ENCODE measurements at places on chromosomes 6 and 20. TPM values are rescaled to one million over a fixed set of nuclear protein-coding genes. Genes with fewer than 3 reads are reported as not detected.

Gene SLC17A4
- not detected for total RNA-seq

Gene TMEM244
- total RNA-seq: 0.66 TPM

Gene SGK2
- 1.1 TPM for total RNA-seq

Gene PXMP4
- total RNA-seq: 5.1 TPM

Gene GSTA2
- not detected for total RNA-seq

Gene ZKSCAN4
- 5.4 TPM for total RNA-seq

Gene SYCP2
- total RNA-seq: 0.89 TPM

Gene DLL1
- 1.3 TPM for total RNA-seq

Gene HAO1
- total RNA-seq: not detected

Gene PPIL6
- total RNA-seq: 5.0 TPM

Gene GMPR
- total RNA-seq: 8.1 TPM

Gene HLA-G
- not detected for total RNA-seq

Gene SMLR1
- not detected for total RNA-seq

Gene HLA-DQA2
- not detected for total RNA-seq

Gene RIPPLY2
- total RNA-seq: 0.87 TPM

Gene UCKL1
- 22.4 TPM for total RNA-seq

Gene ZNF217
- 23.6 TPM for total RNA-seq

Gene DNMT3B
- total RNA-seq: 7.4 TPM

Gene SLPI
- total RNA-seq: not detected

Gene CNBD2
- total RNA-seq: 3.2 TPM

Gene GCNT2
- 0.22 TPM for total RNA-seq

Gene NFATC2
- total RNA-seq: not detected

Gene XRN2
- 135 TPM for total RNA-seq

Gene C6orf52
- 1.5 TPM for total RNA-seq

Gene SLC26A8
- not detected for total RNA-seq

Gene ZNF322
- 15.5 TPM for total RNA-seq

Gene SLA2
- total RNA-seq: not detected

Gene PNLDC1
- not detected for total RNA-seq

Gene IL20RA
- total RNA-seq: 0.50 TPM

Gene GATA5
- 0.50 TPM for total RNA-seq

Gene SPDEF
- not detected for total RNA-seq

Gene HELZ2
- total RNA-seq: 46.2 TPM

Gene BANF2
- total RNA-seq: not detected

Gene NKAIN2
- total RNA-seq: not detected

Gene VSX1
- total RNA-seq: not detected

Gene TCF15
- not detected for total RNA-seq

Gene NFKBIL1
- 26.0 TPM for total RNA-seq

Gene PDSS2
- 19.5 TPM for total RNA-seq

Gene IMPG1
- total RNA-seq: 0.37 TPM

Gene UBE2V1
- total RNA-seq: 32.4 TPM

Measured in uterine smooth muscle cell (primary cell).